ENCODE measurements at places on chromosomes 1 and 21. TPM values are rescaled to one million over a fixed set of nuclear protein-coding genes. Genes with fewer than 3 reads are reported as not detected.

ADCY10 gene
- 0.29 TPM for total RNA-seq

RALGPS2 gene
- 5.3 TPM for total RNA-seq

DNA sequence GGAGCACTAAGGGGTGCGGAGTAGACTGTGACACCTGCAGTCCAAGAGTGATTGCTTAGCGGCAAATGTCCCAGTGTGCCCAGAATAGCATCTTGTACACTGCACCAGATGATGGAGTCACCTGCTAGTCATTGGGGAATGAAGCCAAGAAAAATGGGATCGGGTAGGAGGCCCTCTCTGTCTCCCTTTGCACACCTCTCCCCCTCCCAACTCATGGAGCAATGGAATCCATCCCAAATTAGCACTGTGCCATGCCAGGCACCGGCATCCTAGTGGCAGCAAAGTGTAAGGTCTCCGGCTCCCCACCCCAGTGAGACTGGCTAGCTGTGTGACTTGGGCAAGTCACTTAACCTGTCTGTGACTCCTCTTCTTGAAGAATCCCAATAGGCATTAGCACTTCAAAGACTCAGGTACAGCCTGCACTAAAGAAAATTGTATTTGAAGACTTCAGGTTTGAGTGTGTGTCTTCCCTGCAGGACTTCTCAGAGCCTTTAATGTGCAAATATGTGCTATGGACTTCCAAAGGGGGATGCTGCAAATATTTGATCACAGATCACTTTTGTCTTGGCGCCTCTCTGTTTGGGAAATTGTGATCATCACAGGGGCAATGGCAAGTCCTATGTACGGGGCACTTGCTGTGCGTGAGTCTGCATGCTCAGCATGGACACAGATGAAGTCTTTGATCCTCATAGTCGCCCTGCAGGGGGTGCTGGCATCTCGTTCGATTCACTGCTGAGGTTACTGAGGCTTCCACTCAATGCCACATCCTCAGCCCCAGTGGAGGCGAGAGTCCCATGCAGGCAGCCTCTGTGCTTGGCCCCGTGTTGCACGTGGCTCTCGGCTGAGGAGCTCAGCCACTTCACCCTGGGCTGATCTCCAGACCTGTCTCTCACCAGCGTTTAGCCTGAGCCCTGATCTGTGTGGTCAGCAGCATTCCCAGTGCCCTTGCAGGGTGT lies 272.9 kb upstream of the C1orf174 start:
- H3K27ac ChIP-seq = no peak overlapping the region
- no peaks in the 10 kb centered on the region for H3K36me3 ChIP-seq
- H3K4me1 ChIP-seq = no peaks in the 10 kb centered on the region
- DNase-seq = no peak
- no peak overlapping the region for H3K4me3 ChIP-seq

- H3K27ac ChIP-seq = no peak overlapping the region
- H3K27me3 ChIP-seq = no peaks in the 10 kb centered on the region
- no peak overlapping the region for H3K4me3 ChIP-seq
- H3K36me3 ChIP-seq = peaks cover 7% of the 10 kb centered on the region
- H3K4me1 ChIP-seq = peaks cover 31% of the 10 kb centered on the region
Measured at GRCh38 chr1:27538793-27539192, 48.8 kb upstream of the WASF2 start.

DENND1B gene
- 20.1 TPM for total RNA-seq

SPRR3 gene
- total RNA-seq = not detected

DNA sequence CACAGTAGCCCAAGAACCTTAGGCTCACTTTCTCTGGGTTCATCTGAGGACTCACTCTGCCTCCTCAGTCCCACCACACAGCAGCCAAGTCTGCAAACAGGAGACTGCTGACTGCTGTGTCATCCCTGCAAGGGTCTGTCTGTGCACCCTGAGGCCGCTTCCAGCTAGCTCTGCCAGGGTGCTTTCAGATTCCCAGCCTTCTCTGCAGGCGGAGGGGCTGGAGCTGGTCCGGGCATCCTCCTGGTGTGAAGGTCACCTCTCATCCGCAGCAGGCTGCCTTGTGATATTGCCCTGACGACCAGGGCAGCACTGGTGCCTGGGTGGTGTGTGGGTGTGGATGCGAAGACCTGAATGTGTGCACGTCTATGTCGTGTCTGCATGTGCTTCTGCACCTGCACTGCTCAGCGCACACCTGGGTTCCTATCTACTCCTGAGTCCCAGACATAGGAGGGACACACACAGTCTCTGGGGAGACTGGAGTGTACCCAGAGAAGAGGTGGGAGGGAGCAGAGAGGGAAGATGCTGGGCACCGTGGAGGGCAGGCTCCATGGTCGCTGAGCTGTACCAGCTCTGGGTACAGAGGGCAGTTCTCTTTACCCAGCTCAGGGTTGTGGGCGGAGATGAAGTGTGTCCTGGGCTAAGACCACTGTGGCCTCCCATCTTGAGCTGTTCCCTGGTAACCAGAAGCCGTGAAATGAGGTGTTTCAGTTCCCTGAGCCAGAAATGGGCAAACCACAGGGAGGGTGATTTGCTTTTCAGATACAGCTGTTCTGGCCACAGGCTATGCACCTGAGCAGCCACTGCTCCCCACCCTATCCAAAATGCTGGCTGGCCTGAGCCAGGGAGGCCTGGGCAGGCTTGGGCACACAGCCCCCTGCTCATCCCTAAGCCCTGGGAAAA lies 160.9 kb upstream of the CSF3R start:
- no peaks in the 10 kb centered on the region for H3K27me3 ChIP-seq
- no peak overlapping the region for H3K4me3 ChIP-seq
- no peaks in the 10 kb centered on the region for H3K4me1 ChIP-seq
- DNase-seq = no peak
- no peak overlapping the region for H3K27ac ChIP-seq

- H3K27me3 ChIP-seq = no peaks in the 10 kb centered on the region
- no peaks in the 10 kb centered on the region for H3K36me3 ChIP-seq
- H3K27ac ChIP-seq = no peak overlapping the region
- H3K4me3 ChIP-seq = no peak overlapping the region
- no peak for DNase-seq
- H3K4me1 ChIP-seq = no peaks in the 10 kb centered on the region
Measured at GRCh38 chr1:172960019-172960418, 90.7 kb downstream of the TNFSF18 start.

- DNase-seq = no peak
- H3K27ac ChIP-seq = no peak overlapping the region
- no peaks in the 10 kb centered on the region for H3K36me3 ChIP-seq
Measured at GRCh38 chr1:61173118-61173517, 90.8 kb downstream of the NFIA start.

GRCh38 chr1:7454895-7455784 lies 316.0 kb upstream of the VAMP3 start:
- H3K27me3 ChIP-seq = no peaks in the 10 kb centered on the region
- no peaks in the 10 kb centered on the region for H3K36me3 ChIP-seq
- H3K27ac ChIP-seq = no peak overlapping the region
- no peaks in the 10 kb centered on the region for H3K4me1 ChIP-seq
- H3K4me3 ChIP-seq = no peak overlapping the region
- DNase-seq = no peak

AMY2A gene
- not detected for total RNA-seq

FAM72A gene
- 4.4 TPM for total RNA-seq

DNA sequence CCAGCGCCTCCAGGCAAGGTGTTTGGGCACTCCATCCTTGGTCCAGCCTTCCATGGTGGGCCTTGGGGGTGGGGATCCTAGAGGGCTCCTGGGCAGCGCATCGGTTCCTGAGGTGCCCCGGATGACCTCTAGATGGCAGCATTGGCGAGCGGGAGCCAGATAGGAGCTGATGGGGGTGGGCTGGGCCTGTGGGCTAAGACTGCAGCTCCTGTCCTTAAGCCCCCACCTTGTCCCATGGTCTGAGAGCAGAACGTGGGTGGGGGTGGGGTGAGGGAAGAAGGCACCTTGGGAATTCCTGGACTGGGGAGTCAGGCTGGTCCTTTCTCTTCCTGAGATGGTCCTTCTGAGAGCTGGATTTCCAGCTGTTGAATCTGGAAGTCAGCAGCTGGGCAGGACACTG lies 93.4 kb upstream of the CSF3R start:
- no peaks in the 10 kb centered on the region for H3K36me3 ChIP-seq
- no peak overlapping the region for H3K4me3 ChIP-seq
- H3K27me3 ChIP-seq = peaks cover 35% of the 10 kb centered on the region

DNA sequence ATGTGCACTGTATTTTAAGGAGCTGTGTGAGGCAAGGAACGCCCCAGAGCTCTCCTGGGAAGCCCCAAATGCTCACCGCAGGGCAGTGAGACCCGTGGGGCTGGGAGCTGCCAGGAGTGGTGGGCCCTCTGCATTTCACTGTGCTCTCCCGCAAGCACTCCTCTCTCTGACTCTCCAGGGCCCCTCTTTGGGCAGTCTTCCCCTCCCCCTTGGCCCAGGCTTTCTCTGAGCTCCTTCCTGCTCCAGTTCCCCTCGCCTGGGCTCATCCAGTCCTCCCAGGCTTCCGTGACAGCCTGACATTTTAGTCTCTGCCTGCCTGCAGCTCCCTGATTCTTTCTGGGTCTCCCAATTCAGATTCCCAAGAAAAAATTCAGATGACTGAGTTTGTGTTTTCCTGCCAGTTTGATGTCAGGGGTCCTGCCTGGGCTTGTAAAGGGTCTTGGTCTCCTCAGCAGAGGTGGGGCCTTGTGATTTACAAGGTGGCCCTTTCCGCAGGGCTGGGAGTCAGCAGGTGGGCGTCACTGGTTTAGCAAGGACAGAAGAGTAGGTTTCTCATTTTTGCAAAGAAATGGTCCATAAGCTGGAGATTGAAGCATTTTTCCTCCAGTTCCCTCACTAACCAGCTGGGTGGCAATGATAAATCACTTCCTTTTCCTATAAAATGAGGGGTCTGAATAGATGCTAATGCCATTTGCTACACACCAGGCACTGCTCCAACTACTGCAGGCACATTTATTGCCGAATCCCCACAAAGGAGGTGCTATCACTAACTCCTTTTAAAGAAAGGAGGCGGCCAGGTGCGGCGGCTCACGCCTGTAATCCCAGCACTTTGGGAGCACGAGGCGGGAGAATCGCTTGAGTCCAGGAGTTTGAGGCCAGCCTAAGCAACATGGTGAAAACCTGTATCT lies 1.9 kb upstream of the CA6 start:
- no peaks in the 10 kb centered on the region for H3K27me3 ChIP-seq
- no peaks in the 10 kb centered on the region for H3K36me3 ChIP-seq
- no peaks in the 10 kb centered on the region for H3K4me1 ChIP-seq
- H3K4me3 ChIP-seq = no peak overlapping the region

DNA sequence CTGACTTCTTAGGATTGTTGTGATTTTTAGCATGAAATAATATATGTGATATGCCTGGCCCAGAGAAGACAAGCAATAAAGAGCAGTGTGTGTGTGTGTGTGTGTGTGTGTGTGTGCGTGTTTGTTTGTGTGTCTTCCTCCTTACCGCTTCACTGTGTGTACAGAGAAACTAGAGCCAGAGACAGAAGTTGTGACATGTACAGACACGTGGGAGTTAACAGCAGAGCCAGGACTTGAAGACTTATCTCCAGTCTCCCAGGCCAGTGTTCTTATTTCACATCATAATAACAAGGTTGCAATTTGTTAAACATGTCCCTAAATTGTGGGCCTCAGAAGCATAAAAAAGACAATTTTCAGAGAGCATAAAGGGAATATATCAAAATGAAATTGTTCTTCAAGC lies 192.0 kb upstream of the JUN start:
- H3K36me3 ChIP-seq = no peaks in the 10 kb centered on the region
- H3K27ac ChIP-seq = no peak overlapping the region
- DNase-seq = no peak
- H3K4me1 ChIP-seq = no peaks in the 10 kb centered on the region
- H3K4me3 ChIP-seq = no peak overlapping the region

GRCh38 chr1:162639718-162640117 lies 7.5 kb downstream of the DDR2 start:
- no peaks in the 10 kb centered on the region for H3K27me3 ChIP-seq
- no peak overlapping the region for H3K27ac ChIP-seq
- H3K4me3 ChIP-seq = no peak overlapping the region

DNA sequence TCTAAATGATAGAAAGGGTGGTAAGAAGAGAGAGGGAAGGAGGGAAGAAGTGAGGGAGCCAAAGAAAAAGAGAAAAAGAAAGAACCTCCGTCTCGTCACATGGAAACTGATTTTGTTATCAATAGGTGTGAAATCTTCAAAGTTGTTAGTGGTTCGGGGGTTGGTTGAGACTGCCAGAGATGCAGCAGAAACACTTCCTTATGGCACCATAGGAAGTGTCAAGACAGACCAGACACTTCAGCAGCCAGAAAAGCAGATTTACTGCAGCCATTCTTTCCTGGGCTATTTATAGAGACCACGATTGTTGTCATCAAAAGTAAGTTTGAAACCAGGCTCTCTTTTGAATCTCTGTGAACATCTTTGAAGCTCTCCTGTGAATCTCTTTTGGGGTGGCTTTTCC lies 150.5 kb downstream of the PLPPR5 start:
- DNase-seq = no peak
- H3K27ac ChIP-seq = no peak overlapping the region
- H3K27me3 ChIP-seq = no peaks in the 10 kb centered on the region
- no peaks in the 10 kb centered on the region for H3K36me3 ChIP-seq

DNA sequence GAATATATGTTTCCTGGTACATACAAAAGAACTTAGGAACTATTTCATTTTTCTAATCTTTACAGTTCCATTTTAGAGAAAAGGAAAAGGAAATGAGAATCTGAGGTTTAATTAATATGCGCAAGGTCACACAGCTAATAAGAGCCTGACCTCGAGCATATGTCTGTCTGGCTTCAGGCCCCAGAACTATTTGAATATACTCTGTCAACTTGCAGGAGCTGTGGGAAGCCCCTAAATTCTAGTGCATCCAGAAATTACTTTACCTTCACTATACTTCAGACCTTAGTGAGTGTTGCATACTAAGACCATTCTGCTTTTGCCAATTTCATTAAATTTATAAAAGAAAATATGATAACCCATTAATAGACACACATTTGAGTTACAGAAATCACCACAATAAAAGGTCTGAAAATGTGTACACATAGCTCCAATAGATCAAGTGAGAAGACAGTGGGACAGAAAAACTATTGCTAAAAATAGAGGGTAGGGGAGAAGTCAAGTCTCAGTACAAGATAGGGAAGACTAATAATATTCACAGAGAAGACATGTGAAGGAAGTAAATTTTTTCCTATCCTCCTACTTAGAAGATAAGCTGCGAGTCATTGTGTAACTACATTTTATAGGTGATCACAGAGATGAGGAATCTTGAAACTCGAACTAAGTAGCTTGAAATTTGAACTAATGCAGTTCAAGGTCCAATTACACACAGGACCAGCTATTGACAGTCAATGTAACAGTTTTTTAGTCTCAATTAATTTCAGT lies 3.8 kb downstream of the RGS13 start:
- H3K4me1 ChIP-seq = no peaks in the 10 kb centered on the region
- H3K36me3 ChIP-seq = no peaks in the 10 kb centered on the region
- no peaks in the 10 kb centered on the region for H3K27me3 ChIP-seq
- no peak overlapping the region for H3K27ac ChIP-seq

PEX10 gene
- 14.6 TPM for total RNA-seq

LCE1B gene
- not detected for total RNA-seq
